ENCODE measurements at places on chromosomes 4 and X.

DNA sequence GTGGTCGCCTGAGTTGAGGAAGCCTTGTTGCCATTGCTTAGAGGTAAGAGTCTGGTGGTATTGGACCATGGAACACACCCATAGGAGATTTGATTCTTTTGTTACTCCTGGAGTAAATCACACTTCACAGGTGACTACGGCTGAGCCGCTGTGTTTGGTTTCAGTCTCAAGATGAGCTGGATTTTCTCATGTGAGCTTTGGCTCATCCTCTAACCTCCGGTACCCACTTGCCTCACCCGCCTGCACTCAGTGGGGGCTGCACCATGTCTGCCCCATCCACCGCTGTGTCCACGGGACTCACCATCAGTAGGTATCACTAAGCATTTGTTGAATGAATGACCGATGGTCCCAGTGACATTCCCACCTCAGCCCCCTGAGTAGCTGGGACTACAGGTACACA lies 52.7 kb downstream of the HTT-AS start:
- DNase-seq: no peak

DNA sequence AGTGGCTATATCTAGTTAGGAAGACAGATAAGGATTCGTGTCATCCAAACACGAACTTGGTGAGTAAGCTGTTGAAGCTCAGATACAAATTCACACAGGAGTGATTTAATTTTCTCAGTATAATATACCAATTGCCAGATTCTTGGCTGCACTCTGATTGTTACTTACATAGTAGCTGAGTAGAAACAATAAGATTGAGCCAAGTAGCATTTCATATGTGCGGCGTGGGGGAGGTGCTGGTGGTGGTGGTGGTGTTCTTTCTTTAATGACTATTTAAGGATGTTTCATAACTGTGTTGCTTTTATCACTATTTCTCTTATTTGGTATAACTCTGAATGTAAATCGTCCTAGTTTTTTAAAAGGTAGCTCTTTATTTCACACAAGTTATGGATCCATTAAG lies 102.9 kb downstream of the UGT8 start:
- DNase-seq: no peak

GRCh38 chr4:161132715-161133425 lies 1030.9 kb downstream of the FSTL5 start:
- DNase-seq: no peak

DNA sequence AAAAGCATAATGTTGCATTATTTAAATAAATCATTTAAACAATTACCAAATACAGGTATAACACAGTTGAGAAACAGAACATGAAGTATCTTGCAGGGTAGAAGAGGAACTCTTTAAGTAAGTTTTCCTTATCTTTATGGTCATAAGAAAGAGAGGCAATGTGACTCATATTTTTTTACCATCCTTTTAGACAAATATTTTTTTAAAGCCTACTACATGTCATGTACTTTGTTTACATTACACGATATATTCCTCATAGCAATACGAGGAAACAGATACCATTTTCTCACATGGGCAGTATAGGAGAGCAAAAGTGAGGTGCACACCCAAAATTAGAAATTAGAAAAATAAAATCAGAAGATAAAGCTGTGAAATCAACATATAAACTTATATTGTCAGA lies 49.3 kb upstream of the EPHA5 start:
- no peak for DNase-seq

GRCh38 chr4:22312113-22312512 lies 203.8 kb downstream of the ADGRA3 start:
- no peak for DNase-seq

- DNase-seq: no peak
Observed at GRCh38 chrX:1041091-1041490, 171.4 kb downstream of the CRLF2 start.

DNA sequence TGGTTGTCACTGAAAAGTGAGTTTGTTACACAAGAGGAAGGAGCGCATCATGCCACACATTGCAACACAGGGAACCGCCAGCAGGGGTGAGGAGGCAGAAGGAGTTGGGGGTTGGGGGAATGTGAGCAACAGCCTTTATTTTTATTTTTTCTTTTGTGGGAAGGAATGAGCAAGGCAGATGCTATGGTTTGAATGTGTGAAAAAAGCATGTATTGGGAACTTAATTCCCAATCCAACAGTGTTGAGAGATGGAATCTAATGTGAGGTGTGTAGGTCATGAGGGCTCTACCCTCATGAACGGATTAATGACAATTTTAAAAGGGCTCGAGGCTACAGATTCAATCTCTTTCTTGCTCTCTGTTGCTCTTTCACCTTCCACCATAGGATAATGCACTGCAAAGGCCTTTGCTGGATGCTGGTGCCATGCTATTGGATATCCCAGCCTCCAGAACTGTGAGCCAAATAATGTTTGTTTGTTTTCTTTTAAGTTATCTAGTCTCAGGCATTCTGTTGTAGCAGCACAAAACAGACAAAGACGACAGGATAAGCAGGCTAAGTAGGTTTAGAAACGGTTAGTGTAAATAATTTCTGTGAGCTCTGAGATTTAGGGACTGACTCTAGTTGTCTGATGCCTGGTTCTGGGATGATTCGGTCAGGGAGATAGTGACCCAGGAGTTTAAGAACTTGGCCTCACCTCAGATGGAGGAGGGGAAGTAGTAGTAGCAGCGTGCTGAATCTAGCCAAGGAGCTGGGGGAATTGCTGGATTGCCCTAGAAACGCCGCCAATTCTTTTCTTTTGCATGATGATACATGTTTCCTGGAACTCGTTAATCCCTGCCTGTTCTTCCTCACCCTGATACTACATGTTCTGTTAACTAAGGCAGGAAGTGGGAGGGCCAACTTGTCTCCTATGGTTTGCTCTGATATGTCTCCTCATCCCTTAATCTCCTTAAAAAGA lies 156.6 kb upstream of the CTSO start:
- DNase-seq: no peak

DNA sequence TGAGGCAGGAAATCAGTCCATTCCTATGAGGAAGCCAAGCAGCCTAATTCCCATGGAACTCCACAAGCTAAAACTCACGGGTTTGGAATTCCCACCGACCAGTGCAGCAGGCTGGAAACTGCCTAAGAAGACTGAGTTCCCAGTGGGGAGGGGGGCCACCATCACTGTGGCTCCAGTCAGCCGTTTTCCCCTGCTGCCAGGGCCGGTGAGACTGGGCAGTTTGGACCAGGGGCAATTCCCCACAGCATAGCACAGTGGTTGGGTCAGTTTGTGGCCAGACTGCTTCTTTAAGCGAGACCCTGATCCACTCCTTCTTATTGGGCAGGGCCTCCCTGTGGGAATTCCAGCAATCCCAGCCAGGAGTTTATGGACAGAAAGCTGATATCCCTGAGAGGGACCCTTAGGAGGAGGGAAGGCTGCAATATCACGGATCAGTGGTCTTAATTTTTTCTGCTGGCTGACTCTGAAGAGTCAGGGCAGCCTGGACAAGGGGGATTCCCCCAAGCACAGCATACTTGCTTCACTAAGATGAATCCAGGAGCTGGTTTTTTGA lies 20.7 kb downstream of the PAGE5 start:
- DNase-seq: no peak
